Putamen (tissue), 1 donor: ENCODE measurements at places on chromosomes 7 and 10.

DNA sequence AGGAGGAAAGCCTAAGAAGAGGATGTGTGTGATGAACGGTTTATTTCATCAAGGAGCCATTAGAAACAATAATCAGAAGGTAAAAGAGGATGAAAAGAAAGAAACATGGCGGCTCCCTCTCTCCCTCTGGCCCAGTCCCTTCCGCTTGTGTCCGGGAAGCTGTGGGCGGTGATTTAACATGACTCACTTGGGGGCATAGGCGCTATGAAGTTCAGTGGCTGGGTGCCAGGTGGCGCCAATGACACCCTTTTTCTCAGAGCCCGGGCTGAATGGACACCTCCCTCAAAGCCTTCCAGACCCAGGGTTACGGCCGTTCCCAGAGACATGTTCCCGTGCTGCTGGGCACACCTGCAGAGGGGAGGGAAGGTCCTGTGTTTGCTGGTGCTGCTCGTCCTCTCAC is 244.0 kb downstream of the SKAP2 start:
- DNase-seq, result no peak

GRCh38 chr7:41437257-41438196 is 265.4 kb downstream of the INHBA start:
- no peak for DNase-seq

GRCh38 chr10:71597821-71598498 is 121.6 kb downstream of the C10orf105 start:
- DNase-seq, result peak; percentile 82

DNA sequence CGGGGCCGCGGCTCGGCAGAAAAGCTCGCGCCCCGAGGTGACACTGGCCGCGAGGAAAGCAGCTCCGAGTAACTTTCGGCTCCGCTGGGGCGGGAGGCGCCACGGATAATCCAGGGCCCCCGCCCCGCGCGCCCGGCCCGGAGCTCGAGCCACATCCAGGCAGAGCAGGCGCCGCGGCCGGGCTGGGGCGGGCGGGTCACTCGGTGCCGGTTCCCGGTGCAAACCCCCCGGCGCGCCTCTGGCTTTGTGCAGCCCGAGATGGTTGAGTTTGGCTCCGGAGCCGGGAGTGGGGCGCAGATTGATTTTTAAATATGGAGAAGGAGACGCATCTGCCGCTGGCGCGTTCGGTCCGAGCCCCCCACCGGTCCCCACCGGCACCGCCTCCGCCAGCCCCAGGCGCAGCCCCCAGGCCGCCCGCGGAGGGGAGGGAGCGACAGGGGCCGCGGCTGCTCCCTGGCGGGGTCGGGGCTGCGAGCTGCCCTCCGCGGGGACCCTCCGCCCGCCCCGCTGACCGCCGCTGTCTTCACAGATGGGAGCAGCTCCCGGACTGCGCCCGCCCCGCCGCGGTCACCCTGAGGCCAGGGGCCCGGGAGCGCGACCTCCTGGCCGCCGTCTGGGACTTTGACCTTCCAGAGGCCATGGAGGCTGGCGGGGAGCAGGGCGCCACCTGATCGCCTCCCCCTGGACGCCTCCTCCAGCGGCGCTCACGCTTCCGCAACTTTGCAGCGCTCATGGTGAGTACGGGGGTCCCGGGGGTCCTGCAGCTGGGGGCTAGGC is 643 bp downstream of the ADGRA1 start:
- DNase-seq, result no peak

GRCh38 chr10:67978749-67979148 is 94.3 kb downstream of the SIRT1 start:
- no peak for DNase-seq

GRCh38 chr10:12144538-12144937 is 15.1 kb downstream of the SEC61A2 start:
- DNase-seq, result no peak

GRCh38 chr10:77118603-77119282 is 518.9 kb downstream of the KCNMA1 start:
- DNase-seq, result no peak

- DNase-seq, result no peak
These were observed 15.4 kb upstream of the GTF2IRD1 start for GRCh38 chr7:74438327-74438726.

DNA sequence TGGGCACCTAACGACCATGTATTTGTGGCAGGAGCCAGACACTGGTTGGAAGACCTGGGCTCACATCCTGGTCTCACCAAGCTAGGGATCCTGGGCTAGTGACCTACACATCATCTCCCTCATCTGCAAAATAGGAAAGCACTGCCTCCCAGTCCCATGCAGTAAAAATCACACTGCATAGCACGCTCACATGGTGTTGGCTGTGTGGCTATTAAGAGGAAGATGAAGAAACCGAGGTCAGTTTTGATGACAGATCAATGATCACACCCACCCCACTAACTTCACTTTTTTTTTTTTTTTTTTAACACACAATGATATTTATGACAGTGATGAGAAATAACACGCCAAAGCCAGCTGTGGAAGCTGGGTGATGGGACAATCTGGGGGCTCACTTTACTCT is 146.5 kb downstream of the RNF216 start:
- no peak for DNase-seq

GRCh38 chr10:93198401-93199131 is 124.9 kb downstream of the CYP26A1 start:
- DNase-seq, result no peak

GRCh38 chr7:101377189-101377736 is 14.6 kb downstream of the COL26A1 start:
- DNase-seq, result no peak

DNA sequence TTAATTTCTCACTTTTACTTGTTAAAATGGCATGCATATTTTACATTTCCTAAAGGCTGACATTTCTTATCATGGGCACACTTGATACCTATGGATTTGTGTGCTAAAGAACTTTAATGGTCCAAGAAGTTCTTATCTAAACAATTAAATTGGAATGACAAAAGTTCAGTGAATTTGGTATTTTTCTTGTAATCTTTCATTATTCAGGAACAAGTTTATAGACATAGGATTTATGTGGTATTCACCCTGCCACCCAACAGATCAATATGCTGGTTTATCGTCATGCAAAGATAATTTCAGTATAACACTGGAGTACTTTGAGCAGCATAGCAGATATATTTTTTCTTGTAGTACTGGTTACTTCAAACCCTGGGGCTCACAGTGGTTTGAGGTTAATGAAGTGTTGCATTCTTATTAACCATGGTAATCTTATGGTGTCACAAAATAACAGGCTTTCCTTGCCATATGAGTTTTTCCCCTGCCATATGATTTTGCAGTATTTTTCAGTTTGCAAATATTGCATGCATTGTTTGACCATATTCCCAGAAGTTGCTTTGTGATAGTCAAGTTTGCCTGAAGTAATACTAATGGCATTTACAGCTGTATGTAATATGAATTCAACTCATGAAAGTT is 148.8 kb downstream of the PPP1R9A start:
- DNase-seq, result no peak

- DNase-seq, result no peak
These were observed 48.9 kb upstream of the FHIP2A start for GRCh38 chr10:114772496-114773196.

DNA sequence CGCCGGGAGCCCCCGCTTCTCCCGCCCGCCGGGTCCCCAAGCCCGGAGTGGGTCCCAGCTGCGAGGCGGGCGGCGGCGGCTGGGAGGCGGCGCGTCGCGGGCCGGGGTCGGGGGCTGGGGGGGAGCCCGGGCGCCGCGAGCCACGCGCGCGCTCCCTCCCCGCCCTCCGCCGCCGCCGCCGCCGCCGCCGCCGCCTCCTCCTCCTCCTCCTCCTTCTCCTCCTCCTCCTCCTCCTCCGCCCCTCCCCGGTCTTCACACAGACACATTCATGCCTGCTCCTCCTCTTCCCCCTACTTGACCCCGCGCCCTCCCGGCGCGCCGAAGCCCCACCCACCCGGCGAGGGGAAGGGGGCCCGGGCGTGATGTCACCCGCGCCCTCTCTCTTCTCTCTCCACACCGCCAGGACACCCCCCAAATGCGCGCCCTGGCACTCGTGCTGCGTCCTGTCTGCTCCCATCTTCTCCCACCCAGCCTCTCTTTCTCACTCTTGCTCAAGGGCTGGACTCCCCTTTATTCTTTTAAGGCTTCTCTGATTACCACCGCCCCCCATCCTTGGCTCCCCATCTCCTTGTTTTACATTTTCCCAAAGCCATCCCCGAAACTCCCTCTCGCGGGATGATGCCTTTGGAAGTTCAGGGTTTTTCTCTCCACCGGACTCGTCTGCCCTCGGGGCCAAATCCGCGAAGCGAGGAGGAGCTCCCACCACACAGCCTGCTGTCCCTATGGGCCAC is 967 bp upstream of the GLI3 start:
- DNase-seq, result no peak

- DNase-seq, result peak; percentile 46
These were observed 4.6 kb downstream of the BMI1 start for GRCh38 chr10:22325272-22326144.

DNA sequence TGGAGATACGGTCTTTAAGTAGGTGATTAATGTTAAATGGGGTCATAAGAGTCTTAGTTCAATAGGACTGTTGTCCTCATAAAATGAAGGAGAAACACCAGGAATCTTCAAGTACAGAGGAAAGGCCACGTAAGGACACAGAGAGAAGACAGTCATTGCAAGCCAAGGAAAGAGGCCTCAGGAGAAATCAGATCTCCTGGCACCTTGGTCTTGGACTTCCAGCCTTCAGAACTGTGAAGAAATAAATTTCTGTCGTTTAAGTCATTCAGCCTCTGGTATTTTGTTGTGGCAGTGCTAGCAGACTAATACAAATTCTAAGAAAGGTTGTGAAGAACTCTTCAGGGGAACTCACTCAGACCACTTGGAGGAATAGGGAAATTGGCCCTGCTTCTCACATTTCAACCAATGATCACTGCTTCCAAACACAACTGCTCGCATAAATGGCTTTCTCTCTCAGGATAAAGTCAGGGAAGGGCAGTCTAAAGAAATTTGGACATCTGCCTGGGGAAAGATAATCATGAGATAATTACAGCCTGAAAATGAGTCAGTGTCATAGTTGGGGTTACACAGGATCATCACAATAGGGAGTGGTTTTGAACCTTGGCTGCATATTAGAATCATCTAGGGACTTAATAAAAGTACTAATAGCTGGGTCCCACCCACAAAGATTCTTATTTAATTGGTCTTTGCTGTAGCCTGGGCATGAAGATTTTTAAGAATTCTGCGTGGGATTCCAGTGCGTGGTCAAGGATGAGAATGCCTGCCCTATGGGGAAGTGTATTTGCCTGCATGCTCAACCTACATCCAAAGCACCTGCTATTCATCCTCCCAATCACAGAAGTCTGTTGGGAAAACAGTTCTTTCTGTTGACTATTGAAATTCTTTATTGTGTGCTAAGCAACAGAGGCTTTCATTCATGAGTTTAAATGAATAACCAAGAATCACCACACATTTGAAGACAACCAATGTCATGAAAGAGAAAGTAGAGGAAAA is 310.6 kb upstream of the PLXDC2 start:
- no peak for DNase-seq

DNA sequence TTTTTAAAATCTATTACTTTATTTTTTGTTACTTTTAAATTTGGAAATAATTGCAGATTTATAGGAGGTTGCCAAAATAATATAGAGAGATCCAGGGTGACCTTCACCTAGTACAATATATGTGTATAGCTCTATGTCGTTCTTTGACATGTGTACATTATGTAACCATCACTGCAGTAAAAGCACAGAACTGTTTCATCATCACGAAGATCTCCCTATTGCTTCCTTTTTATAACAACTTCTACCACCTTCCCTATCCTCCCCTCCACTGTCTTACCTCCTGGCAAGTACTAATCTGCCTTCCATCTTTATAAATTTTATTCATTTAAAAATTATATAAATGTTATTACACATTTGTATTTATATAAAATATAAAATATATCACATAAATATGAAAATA is 251.0 kb downstream of the AUTS2 start:
- no peak for DNase-seq

DNA sequence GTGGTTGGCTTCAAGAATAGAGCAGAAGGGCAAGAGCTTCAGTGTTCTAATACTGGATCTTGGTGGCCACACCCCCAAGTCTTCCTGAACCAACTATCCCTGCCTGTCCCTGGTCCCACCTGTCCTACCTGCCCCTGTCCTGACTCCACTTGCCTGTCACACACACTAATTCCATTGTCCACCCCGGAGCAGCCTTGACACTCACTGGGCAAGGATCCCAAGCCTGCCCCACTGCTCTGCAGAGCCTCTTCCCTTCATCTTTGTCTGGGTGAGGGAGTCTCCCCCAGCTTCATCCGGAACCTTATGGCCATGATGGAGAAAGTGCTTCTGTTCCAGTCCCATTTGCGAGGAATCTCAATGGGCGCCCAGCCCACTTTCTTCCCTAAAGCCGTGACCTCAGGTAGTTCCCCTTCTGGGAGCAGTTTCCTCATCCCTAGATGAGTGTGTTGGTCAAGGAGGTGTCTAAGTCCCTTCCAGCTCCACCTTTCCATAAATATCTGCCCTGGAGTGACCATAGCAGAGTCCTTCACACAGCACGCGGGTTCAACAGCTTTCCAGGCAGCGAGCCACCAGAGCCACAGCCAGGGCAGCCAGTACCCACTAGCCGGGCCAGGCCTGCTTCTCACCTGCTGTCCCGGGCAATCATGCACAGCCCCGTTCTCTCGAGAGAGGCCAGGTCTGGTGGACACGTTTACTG is 61.5 kb downstream of the VIPR2 start:
- no peak for DNase-seq

DNA sequence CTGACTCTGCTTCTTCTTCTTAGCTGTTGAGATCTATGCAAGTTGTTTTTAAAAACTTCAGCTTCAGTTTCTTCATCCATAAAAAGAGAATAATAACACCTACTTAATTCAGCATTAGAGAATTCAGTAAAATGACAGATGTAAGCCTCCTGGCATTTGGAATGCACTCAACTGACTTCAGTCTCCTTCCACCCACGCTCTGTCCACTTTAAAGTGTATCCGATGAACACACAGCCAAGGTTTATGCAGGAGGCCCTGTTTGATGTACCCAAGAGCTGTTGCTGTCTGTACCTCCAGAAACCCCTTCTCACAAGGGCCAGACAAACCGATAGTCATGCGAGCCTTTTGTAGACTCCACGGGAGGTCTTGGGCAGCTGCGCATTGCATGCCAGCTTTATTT is 27.1 kb upstream of the SLC35B4 start:
- no peak for DNase-seq

GRCh38 chr7:157007470-157008066 is 2.9 kb downstream of the MNX1 start:
- DNase-seq, result no peak

- no peak for DNase-seq
These were observed 840.8 kb downstream of the GRM8 start for GRCh38 chr7:126411821-126412383.

DNA sequence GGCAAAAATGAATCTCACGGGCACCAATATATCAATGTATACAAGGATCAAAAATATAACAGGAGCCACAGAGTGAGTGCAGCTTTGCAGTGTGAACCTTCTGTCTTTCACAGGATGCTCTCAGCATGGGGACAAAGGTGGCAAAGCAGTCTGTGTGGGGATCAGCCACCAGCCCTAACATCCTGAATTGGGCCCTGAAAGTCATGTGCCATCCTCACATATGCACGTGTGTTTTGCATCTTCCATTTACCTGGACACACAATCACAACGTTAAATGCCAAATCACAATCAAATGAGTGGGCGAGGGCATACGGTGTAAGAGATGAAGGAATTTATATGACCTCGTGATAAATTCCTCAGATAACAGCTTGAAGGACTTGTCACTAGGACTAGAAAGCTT is 6.5 kb downstream of the TAS2R16 start:
- DNase-seq, result no peak

- no peak for DNase-seq
These were observed 283.9 kb downstream of the SDHAF3 start for GRCh38 chr7:97401398-97401797.
